Cortex of kidney (tissue), 1 donor: ENCODE measurements at places on chromosomes 5 and 9.

- no peak for DNase-seq
Measured at GRCh38 chr5:103021314-103021713, 98.6 kb downstream of the GIN1 start.

DNA sequence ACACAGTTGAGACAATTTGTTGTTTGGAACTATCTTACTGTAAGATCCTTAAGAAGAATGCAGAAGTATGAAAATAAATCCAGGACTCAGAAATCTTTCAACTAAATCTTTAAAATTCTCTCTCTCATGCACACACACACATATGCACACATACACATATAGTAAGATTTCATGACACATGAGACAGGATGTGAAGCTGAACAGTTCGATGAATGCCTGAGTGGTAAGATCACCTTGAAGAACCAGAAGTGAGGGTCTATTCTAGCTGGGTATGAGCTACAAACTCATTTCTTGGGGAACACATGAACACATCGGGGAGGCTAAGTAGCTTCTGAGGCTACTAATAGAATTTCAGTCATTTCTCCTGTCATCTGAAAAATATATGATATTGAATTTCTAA, 153.6 kb downstream of the TMC1 start:
- no peak for DNase-seq

DNA sequence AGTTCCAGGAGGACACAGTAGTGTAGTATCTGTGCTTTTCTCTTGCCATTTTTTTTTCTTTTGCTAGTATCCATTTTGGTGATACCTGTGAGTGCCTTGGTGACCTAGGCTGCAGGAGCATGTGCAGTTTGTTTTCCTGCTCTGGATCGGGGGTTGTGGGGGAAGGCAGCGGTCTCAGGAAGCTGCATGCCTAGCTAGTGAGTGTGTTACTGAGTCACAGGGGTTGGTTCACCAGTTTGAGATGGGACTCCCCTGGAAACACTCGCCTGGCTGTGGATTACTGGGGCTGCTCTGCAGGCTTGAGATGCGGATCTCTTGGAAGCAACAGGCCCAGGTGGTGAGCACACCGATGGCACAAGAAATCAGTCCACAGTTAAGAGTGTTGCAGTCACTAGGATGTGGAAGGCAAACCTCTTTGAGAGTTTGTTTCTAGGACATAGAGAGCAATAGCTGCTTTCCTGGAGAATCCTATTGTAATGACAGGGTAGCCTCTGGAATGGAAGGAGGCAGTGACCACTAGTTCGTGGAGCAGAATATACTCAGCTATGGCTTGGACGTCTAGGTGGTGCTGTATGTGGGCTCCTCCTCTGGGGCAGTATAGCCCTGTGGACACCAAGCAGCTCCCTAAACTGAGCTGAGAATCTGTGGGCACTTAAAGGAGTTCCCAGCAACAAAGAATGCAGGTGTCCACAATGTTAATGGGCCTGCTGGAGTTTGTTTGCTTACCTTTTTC, 20.0 kb upstream of the SPATA31E1 start:
- DNase-seq: no peak

DNA sequence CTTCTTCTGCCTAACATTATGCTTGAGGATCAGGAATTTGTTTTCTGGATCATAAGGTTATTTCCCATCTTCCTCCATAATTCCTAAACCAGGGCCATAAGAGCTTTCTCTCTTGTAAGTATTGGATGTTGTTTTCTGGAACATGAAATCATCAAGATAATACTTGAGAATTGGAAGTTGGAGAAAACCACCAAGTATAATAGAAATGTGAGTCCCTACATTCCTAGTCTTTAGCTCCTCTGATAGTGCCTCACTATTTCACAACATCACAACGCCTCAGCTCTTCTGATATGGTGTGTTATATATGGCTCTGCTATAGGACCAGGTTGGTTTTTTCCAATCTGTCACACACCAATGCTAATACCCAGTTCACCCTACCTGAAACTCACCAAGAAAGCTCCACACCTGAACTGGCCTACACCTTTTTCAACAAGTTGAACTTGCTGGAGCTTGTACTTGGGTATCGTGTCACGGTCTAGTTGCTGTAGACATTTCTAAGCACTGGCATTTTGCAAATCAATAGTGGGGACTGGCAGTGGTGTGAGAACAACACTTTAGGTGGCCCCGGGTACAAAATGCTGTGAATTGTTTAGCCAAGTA, 141.1 kb downstream of the ACTBL2 start:
- DNase-seq: no peak

- no peak for DNase-seq
Measured at GRCh38 chr9:91071184-91071990, 269.8 kb downstream of the SYK start.

GRCh38 chr5:113118298-113118697, 141.7 kb downstream of the DCP2 start:
- no peak for DNase-seq

DNA sequence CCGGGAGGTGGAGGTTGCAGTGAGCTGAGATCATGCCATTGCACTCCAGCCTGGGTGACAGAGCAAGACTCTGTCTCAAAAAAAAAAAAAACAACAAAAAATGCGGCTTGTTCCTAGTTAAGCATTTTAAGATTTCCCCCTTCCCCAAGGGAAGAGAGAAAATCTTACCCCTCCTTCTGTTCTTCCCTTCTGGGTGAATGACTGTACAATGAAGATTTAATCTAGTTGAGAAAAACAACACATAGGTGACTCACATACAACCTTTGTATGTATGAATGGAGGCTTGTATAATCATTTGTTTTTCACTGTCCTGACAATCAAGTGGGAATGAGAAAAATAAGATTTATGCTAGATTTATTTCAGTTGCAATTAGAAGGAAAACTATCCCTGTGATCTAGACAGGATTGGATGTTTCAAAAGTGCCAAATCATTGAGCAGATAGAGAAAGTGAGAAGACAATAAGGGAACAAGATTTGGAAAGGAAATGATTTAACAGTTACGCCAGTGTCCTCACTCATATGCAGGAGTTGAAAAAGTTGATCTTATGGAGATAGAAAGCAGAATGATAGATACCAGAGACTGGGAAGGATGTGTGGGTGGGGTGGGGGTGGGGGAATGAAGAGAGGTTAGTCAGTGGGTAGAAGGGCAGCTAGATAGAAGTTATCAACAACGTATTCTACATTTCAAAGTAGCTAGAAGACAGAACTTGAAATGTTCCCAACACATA, 16.7 kb downstream of the GDA start:
- no peak for DNase-seq

GRCh38 chr9:78599926-78600325, 303.0 kb downstream of the PSAT1 start:
- DNase-seq: no peak

DNA sequence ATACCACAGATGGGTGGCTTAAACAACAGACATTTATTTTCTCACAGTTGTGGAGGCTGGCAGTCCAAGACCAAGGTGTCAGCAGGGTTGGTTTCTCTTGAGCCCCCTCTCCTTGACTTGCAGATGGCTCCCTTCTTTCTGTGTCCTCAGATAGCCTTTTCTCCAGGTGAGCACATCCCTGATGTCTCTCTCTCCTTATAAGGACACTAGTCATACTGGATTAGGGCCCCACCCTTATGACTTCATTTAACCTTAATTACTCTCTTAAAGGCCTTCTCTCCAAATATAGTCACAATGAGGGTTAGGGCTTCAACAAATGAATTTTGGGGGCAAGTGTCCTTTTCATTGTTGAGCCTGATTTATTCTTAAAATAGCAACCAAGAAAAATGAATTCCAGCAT, 14.7 kb downstream of the PTGER4 start:
- no peak for DNase-seq

DNA sequence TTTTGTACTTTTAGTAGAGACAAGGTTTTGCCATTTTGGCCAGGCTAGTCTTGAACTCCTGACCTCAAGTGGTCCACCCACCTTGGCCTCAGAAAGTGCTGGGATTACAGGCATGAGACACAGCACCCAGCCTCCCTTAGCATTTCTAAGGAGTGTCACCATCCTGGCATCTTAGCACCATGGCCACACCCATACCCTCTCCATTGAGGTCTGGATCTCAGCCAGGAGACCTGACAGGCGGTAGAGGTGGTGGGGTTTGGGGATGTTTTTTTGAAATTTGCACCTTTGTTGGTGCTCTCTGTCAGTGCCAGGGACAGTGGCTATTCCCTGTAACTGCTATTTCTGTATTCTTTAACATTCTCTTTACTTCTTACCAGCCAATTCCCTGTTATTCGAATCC, 72.5 kb downstream of the TRIM36 start:
- no peak for DNase-seq

- DNase-seq: no peak
Measured at GRCh38 chr5:75536147-75536546, 24.5 kb downstream of the POLK start.

GRCh38 chr5:168786147-168786546, 207.0 kb upstream of the PANK3 start:
- DNase-seq: no peak

DNA sequence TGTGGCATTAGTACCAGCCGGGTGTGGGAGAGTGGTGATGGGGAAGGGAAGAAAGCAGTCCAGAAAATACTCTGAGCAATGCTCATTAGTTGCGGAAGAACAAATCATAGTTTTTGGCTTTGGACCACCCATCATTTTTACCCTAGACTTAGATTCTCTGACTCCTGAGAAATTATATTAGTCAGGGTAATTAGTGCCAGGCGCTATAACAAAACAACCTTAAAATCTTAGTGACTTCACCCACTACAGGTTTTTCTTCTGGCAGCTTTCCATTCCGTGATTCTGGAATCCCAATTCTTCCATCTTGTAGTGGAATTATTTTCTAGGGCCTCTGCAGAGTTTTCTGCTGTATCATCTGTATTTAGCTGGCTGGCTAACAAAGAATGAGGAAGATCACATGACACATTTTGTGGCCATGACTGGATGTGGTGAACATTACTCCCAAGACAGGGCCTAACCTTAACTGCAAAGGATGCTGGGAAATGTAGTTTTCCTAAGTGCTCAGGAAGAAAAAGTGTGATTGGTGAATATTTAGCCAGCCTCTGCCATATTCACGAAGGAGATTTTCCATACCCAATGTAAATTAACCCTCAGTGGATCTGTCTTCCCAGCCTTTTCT, 373.0 kb upstream of the MEF2C start:
- DNase-seq: no peak

DNA sequence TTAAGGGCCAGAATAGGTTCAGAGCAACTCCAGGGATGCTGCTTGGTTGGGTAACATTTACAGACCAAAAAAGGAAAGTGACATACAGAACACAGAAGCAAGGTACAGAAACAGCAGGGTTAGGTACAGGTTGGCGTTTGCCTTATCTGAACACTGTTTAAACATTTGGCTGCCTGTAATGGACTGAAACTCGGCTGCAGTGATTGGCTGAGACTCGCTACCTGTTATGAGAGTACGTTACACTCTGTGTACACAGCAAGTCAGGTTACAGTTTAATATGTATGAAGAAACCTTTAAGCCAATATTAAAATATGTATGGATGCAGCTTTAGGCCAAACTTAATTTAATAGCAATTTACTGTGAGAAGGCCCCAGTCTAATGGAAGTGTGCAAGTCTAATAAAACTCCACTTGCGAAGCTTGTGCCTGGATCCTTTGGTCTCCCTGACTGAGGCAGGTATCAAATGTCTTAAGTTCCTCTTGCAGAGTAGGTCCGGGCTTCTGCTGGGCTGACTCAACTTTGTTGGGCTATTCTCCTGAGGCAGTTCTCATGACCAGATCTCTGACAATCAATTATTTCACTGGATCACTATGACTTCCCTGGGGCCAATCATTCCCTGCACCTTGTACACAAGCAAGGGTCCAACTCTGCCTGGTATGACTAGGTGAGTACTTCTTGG, 204.9 kb downstream of the ZNF462 start:
- no peak for DNase-seq

GRCh38 chr5:15612915-15613635, 113.1 kb downstream of the FBXL7 start:
- no peak for DNase-seq

DNA sequence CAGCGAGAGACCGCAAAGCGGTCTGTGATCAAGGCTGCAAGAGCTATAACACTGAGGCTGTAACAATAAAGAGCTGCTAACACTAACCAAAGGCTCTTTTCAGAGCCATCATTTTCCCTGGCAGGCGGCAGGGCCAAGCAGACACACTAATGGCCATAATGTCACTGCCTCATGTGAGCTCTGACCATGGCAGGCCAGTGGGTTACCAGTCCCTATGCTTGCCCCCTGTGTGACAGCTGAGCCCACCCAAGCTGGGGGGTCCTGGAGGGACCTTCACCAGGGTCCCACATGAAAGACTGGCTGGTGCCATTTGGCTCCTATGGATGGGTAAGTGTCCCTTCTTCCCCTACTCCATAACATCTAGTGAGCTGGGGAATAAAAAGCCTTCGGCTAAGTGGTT, 29.6 kb upstream of the TESK1 start:
- no peak for DNase-seq

GRCh38 chr9:129995409-129996160, 47.4 kb downstream of the FNBP1 start:
- DNase-seq: no peak

GRCh38 chr5:165881259-165881658, 2375.8 kb downstream of the MAT2B start:
- DNase-seq: no peak

- no peak for DNase-seq
Measured at GRCh38 chr5:171595801-171596231, 176.4 kb downstream of the FGF18 start.

GRCh38 chr5:167358868-167359492, 932.5 kb upstream of the WWC1 start:
- DNase-seq: no peak

GRCh38 chr5:177334155-177334551, 17.3 kb downstream of the LMAN2 start:
- DNase-seq: no peak

DNA sequence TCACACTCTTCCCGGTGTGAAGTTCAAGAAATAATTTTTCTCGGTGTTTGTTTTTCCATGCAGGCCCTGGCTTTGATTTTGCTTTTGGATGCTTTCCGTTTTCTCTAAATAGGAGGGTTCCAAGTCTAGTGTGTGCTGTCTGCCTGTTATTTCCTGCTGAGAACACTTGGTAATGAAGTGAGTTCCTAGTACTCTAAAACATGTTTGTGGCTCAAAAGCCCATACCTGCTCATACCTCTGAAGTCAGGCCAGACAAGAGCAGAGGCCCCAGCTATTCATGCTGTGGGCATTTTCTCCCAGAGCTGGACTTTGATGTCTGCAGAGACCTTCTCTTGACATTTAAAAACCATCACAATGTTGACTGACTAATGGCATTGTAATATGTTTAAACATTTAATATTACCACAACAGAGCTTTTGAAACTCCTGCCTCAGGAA, 211.2 kb downstream of the GOLPH3 start:
- DNase-seq: no peak
